ENCODE measurements at places on chromosomes 5 and 9.

DNA sequence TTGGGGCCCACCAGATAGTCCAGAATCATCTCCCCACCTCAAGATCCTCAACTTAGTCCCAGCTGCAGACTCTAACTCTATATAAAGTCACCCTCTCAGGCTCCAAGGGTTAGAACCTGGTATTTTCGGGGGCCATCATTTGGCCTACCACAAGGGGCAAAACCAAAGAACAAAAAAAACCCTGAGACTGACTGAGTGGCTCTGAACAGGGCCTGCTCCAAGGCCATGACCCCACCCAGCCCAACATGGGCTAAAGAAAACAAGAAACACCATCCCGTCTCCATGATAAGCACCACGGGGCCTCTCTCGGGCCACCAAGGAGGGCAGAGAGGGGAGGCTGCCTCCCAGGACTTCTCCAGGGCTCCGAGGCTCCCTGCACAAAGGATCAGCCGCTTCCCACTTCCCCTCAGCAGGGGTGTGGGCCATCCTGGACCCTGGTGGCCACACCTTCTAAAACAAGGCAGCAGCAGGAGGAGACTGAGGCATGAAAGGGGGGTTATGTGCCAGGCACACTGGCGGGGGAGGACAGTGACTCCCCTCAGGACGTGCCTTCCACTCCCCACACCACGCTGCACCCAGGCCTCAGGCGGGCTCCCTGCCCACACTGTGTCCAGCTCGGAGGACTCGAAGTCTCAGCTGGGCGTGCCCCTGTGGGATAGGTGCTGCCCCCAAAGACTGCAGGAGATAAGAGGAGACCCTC is 51.5 kb downstream of the SEMA4D start:
- no peak for DNase-seq

DNA sequence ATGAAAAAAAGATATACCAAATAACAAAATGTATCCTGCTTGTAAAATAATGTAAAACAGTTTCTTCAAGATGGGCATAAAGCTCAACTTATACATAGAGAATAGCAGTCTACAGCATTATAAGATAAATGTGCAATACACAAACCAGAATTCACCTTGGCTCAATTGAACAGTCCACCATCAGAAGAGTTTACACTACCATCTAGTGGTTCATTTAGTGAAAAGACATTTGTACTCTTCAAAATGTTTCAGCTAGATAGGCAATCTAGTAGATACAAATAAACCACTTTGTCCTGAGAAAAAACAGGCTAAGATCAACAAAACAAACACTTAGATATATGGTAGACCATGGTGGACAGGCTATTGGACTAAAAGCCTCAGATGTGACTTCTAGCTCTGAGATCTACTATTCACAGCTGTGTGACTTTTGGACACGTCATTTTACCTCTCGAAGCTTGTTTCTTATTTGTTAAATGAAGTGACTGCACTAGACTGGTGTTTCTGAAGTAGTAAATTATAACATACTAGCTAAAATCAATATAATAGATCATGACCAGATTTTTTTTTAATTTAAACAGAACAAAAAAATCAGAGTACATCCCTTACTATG is 22.1 kb upstream of the TPD52L3 start:
- DNase-seq: peak; percentile 61

DNA sequence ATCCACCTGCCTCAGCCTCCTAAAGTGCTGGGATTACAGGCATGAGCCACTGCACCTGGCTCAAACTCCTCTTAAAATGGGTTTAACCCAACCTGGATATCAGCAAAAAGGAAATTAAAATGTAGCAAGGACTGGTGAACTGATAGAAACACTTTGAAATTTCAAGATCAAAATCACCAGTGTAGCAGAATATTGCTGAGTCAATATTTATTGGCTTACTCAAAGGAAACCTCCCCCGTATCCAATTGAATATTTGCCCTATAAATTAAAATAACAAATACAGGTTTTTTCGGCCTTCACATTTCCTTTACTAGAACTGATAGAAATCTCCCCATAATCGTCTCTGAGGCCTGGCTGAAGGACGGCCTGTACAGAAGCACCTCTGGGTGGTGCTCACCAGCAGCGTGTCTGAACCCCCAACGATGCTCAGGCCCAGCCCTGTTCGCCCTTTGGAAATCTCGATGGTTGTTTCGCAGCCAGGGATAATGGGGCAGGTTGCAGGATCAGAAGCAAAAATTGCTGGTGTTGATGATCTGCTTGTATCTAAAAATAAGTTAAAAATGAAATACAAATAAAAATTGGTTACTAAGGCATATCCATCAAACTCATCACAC is 156.6 kb downstream of the MPDZ start:
- no peak for DNase-seq

DNA sequence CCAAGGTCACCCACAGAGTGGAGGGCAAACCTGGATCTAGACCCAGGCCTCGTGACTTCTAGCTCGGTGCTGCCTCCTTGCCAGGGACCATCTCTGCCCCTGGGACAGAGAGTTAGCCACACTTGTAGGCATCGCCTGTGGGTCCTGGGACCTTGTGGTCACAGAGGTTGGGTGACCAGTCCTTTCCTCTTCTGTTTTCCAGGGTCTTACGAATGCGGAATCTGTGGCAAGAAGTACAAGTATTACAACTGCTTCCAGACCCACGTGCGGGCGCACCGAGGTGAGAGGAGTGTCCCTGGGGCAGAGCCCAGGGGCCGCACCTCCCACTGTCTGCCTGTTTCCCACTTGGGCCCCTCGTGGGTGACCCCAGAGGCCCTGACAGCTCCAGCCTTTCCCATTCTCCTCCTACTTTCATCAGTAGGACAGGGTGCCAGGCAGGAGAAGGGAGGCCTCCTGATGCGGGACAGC is 76.3 kb downstream of the AMBP start:
- DNase-seq: no peak

DNA sequence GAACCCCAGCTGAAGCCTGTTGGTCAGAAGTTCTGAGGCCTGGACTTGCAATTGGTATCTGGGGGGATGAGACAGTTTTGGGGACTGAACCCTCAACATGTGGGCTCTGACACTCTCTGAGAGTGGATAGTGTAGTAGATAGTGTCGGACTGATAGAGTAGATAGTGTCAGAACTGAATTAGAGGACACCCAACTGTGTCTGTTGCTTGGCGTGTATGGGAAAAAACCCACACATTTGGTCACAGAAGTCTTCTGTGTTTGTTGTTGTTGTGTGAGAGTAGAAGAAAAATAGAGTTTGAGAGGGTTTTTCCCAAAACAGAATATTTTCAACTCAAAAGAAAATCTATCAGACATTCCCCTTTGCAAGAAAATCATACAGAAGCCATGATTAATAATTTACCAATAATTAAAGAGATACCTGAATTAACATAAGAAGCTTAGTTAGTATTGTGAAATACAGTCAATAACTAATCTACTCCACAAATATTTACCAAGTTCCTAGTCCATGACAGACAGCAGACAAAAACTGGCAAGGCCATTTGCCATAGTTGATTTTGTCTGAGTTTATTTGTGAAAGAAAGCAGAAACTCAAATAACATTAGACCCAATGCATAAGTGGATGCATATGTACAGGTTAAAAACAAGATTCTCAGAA is 170.9 kb downstream of the CTNND2 start:
- no peak for DNase-seq

DNA sequence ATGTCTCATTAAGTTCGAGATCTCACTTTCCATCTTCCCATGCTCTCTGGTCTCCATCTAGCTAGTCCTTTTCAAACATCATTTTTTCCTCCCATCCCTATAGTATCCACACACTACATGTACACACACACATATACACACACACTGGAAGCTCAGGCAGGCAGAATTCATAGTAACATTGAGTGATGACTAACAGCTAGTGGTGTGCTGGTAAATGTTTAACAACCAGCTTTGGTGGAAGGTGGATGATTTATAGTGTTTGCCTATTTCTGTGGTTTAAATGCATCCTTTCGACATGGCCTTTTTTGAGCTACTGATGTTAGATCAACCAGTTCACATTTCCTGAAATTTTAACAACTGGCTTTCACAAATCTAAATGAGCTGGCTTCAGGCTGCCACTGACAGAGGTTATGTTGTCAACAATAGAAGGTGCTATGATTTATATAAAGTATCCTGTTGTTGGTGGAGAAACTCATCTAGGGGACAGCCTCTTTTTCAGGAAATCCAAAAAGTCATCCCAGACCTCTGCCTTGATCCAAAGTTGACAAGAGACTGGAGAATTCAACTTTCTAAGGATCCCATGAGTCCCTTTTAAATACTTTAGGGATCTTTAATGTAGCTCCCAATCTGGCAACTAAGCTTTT is 117.8 kb downstream of the CCDC192 start:
- DNase-seq: no peak

DNA sequence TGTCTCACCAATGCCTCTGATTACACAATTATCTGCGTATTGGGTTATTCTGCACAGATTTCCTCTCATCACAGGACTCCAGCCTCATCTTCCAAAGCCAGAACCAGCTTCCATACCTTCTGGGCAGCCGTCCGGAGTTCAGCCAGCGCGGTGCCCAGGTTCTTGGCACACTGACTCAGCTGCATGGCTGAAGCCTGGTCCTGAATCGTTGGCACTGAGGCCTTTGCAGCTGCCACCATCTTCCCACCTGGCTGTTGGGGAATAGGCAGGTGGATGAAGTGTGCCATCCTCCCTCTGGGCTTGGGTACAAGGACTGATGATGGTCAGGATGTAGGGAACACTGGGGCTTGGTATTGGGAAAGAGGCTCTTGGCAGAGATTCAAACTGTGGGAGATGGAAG is 17.9 kb downstream of the TLN1 start:
- DNase-seq: no peak

DNA sequence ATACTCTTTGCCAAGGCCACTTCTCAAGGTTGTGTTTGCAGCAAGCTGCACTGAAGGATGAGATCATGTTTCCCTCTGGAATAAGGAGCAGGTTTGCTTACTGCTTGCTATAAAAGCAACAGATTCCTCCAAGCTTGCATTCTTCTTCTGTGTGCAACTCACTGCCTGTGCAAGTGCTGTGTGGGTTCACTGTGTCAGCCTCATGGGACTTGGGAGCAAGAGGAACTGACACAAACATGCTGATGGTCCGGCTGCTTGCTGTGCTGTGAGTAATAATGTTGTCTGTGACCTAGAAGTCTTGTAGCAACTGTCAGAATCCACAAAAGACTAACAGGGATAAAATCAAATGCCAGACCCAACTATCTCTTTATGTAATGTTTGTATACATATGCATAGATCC is 33.6 kb upstream of the SHC3 start:
- DNase-seq: no peak

GRCh38 chr5:120229036-120229435 is 235.1 kb upstream of the PRR16 start:
- no peak for DNase-seq

GRCh38 chr9:100774962-100775361 is 197.1 kb downstream of the CAVIN4 start:
- no peak for DNase-seq

DNA sequence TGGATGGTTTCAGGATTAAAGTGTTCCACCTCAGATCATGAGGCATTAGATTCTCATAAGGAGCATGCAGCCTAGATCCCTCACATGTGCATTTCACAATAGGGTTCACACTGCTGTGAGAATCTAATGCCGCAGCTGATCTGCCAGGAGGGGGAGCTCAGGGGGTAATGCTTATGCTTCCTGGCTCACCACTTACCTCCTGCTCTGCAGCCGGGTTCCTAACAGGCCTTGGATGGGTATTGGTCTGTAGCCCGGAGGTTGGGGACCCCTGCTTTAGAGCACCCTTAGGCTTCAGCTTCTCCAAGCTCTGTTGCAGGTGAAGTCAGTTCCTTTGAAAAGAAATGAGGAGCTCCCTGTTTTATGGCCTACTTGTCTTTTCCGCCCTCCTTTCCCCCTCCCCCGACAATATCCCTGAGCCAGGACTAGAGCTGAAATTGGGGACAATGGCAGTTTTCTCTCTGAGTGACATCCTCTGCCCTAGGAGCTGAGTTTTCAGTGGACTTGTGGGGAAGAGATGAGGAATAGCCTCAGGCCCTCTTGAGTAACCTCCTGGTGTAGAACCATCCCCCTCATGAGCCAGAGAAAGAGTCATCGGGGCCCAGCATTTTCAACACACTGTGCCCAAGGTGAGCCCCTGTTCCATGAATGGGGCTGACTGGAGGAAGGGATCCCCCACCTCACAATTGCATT is 16.2 kb upstream of the MAT2B start:
- DNase-seq: no peak

DNA sequence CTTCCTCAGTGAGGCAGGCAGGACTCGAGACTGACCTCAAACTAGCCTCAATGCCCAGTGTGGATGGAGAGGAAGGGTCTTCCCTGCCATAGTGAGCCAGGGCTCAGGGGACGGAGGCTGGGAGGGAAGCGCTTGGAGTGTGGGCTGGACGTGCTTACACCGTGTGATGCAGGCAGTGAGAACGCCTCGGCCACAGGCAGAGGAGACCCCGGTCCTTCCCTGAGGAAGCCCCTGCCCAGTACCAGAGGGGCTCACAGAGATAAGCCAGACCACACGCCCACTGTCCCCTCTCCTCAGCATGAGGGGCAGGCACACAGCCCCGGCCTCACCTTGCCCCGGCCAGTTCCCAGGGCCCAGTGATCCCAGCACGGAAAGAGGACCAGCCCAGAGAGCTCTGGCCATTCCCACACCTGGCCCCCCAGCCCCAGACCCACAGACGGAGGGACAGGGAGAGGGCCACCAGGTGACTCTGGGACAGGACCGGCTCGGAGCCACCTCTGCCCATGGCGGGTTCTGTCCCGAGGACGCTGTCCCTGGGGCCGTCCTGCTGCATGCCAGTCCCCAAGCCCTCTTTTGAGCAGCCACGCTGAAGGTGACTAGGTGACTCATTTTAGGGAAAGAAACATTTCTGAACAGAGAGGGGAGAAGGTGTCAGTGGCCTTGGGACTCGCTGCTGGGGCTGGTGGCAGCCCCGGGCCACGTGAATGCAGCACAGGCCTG is 6.0 kb upstream of the NSMF start:
- no peak for DNase-seq

DNA sequence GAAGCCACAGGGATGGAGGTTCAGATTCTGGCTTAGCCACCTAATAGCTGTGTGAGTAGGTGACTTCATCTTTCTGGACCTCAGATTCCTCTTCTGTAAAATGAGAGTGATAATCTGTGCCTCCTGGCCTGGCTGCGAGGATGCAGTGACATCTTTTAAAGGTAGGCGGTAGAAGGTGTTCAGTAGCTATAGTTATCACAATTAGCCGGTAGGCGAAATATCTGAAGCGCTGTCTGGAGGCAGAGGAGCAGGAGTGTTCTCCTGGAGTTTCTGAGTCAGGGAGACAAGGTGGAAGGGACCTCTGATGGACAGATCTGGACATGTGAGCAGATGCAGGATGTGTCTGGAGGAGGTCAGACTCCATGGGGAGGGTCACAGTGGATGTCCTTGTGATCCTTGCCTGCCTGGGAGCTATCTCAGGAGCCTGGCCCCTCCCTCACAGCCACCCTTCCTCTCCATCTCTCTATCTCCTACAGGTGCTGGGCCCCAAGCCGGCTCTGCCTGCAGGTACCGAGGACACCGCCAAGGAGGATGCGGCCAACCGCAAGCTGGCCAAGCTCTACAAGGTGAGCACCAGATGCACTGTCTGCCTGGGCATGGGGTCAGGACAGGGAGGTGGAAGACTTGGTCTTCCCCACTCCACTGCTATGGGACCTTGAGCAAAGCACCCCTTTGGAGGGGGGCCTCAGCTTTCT is 45.6 kb downstream of the GSN start:
- no peak for DNase-seq

All from eye (tissue), 1 donor.